ENCODE measurements at places on chromosomes 5 and 9.

GRCh38 chr5:32290922-32291321 is 21.8 kb downstream of the MTMR12 start:
- no peak for DNase-seq

DNA sequence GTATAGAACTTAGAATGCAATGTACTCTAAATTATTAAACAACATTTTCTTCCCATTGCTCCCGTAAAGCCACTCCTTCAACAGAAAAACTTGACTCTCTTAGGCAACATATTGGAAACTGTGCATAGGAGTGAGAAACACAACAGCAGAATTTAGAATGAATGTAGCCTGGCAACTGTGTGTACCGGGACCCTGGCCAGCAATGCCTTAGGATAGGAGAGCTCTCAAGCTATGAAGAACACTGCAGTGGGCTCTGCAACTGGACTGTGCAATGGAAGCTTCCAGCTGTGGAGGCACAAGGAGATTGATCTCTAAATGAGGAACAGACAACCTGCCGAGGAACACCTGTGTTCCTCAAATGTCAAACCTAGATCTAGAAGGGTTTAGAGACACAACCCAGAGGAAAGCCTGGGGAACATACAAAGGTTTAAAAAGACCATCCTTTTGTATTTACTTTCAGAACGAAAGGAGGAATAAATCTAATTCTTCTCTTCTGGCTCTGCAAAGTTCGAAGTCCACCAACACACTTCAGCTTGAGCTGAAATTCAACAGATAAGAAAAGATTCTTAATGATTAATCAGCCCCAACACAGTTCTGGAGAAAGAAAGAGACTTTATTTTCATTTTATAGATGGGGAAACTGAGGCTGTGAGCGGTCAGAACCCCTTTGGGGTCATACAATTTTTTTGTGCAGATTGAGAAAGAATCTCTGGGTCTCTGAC is 51.5 kb upstream of the ARL15 start:
- no peak for DNase-seq

GRCh38 chr9:101893661-101894646 is 155.5 kb upstream of the GRIN3A start:
- DNase-seq, result no peak

DNA sequence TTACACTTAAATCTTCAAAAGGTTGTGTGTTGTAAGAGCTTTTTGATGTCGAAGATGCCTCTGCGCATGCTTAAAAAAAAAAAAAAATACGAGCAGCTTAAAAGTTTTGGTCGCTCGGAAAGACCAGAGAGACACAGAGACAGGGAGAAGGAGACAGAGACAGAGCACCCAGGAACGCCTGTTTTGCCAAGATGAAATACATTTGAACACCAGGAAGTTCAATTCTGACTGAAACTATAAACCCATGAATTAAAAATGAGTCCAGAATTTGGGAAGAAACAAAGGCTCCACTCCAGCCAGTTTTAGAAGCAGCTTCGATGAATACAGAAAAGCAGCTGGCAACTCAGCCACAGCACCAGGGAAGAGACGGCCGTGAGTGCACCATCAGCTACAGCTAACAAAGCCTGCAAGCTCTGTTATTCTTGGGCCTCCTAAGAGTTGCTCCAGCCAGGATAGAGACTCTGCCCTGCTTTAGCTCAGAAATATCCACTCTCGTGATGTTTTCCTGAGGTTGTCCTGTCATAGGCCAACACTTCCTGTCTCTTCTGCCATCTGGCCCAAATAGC is 2.5 kb upstream of the ZNF474 start:
- DNase-seq, result no peak

GRCh38 chr5:88808153-88808552 is 74.8 kb downstream of the MEF2C start:
- DNase-seq, result no peak

- no peak for DNase-seq
Observed at GRCh38 chr5:33238826-33239695, 201.7 kb upstream of the TARS1 start.

GRCh38 chr9:128554155-128554862 is 1.9 kb downstream of the SPTAN1 start:
- DNase-seq, result no peak

DNA sequence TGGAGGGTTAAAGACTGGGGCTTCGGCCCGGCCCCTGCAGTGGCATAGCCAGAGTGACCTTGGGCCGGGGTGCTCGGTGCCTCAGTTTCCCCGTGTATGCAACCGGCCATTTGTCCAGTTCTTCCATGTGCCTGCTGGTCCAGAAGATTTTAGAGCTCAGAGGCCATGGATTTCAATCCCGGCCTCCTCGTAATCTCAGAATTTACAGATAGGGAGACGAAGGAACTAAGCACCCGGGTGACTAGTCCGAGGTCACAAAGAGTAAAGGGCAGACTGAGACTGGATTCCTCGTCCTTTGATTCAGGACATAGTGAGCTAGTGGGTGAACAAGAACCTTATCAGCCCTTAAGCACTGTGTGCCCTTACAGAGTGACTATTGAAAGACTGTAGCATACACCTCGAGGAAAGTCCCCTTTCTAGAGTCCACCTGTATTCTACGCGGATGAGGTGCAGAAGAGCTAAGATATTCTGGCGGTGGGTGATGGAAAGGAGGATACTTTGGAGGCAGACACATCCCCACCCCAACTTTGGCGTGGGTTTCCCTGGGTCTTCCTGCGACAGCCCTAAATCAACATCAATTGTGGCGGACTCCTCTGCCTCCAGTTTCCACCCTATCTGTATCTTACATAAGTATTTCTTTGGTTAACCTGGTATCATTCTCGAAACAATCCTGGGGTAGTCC is 597 bp downstream of the SLC31A1 start:
- DNase-seq, result no peak

GRCh38 chr9:110028271-110028670 is 179.7 kb downstream of the C9orf152 start:
- no peak for DNase-seq

DNA sequence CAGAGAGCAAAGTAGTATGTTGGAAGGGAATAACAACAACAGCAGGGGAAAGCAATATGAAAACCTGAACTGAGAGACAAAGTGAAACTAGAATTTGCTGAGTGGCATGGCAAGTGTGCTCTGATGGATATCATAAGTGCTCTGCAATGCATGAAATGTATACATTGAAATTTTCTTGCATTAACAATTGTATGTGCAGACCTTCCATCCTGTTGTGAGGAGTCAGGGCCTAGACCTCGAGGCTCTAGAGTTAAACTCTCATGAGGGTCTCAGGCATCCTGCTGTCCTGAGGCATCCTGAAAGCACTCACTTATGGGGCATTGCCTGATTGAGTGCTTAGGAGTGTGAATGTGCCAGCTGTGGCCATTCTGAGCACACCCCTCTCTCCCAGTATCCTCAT is 1.1 kb downstream of the ECM2 start:
- DNase-seq, result no peak

DNA sequence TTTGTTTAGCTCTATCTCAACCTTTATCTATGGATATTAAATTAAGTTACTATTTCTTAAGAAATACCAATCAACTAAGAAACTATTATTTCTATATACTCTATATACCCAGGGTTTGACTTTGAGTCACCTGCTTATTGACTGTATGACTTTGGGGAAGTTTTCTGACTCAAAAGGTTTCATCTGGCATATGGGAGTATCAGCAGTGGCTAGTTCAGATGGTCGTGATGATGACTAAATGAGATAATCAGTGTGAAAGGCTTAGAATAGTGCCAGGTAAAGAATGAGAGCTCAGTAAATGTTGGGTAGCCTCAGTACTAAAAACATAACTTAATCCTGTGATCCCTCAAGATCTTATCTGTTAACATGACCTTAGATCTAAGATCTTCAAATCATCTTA is 179.7 kb upstream of the ISL1 start:
- no peak for DNase-seq

GRCh38 chr5:18397371-18397770 is 763.1 kb downstream of the TAF11L14 start:
- no peak for DNase-seq

DNA sequence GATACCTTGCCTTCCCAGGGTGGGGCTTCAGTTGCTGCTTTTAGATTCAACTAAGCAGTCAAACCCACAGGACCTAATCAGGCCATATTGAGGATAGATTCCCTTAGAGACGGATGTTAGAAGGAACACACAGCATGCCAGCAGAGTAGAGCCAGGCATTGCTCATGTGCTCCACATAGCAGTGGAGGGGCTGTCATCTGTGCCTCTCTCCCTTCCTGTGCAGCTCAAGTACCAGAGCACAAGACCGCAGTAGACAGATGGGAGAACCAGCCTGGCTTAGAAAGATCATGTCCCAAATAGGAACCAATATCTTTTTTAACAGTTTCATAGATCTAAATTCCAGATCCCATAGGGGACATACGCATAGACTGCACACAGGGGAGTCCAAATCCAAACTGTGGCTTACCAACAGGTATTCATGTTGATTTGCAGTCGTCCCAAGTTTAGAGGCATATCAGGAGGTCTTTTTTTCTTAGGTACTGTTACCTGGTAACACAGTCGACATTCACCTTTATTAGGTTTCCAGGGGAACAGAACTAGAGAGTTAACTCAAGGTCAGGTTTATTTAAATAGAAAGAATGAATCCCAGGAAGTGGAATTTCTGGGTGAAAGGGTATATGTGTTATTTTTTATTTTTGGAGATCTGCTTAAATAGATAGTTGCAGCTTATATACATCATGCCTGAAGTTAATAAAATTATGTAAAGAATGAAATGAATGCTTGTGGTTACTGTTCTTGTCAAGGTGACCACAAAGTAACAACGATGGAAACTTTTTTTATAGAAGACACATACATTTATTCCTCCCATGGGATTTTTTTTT is 43.5 kb upstream of the PCAT7 start:
- DNase-seq, result no peak

- DNase-seq, result no peak
Observed at GRCh38 chr9:69357821-69358220, 32.8 kb downstream of the ENTREP1 start.

GRCh38 chr9:125559194-125559593 is 147.8 kb downstream of the MAPKAP1 start:
- no peak for DNase-seq

- DNase-seq, result no peak
Observed at GRCh38 chr5:176902911-176903664, 3.9 kb upstream of the HK3 start.

DNA sequence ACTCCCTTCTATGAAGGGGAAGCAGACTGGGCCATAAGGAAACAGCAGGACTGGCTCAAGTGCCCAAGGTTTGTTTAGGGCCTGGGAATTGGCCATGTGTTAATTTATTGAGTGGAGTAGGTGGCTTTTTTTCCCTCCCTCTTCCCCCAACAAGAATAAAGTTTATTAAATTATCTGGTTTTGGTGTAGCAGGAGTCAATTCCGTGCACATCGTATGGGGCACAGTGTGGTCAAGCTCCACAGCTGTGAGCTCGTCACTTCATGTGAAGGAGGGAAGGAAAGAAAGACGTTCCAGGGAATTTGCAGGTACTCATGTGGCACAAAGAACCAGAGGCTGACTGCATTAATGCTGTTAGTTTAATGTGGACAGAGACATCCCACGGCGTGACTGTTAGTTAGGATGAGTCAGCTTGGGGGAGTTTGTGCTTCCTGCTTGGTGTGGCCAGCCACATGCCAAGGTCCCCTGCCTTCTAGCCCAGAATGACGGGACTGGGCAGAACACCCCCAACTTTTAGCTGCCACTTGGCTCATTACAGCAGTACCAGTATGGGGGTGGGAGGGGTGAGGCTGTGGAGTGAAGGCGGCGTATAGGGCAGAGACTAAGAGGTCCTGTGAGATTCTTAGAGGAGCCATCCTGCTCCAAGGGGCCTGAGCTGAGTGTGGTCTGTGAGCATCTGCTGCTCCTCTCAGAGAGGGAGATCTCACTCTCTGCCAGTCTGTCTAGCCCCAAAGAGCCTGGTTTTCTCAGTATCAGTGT is 33.2 kb downstream of the CSF1R start:
- no peak for DNase-seq

DNA sequence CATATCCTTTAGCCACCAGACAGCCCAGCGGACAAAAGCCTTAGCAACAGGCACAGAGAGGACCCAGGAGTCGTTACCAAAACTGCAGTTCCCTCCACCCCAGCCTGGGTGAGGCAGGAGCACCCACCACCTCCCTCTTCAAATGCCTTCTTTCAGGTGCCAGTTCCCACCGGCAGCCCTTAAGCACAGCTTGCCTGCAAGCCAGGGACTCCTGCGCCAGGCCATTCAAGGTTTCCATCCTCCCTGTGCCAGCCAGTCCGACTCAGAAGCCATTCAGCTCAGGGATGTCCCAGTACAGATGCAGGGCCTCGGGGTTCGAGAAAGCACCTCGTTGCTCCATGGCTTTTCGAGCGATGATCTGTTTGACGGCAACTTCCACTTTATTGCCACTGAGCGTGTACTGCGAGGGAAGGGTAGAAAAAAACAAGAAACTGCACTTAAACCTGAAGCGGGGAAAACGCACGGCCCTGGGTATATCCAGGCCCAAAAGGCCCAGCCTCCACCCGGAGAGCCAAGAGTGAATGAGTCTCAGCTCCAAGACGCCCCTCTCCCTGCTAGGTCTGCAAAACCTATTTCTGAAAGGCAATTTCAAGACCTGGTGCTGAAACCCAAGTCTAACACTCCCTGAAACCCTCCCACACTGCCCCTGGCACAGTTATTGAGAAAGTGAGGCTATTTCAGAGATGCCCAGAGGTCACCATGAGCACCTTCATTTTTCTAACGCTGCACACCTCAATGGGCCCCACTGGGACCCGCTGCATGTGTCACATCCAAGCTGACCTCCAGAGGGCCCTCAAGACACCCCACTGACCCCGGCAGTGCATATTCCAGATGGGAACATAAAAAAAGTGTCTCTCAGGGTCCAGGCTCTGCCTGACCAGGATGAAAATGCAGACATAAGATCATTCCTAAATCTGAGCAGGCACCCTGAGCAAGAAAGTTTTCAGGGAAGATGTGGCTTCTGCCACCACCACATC is 36.8 kb upstream of the ZNF354A start:
- no peak for DNase-seq

DNA sequence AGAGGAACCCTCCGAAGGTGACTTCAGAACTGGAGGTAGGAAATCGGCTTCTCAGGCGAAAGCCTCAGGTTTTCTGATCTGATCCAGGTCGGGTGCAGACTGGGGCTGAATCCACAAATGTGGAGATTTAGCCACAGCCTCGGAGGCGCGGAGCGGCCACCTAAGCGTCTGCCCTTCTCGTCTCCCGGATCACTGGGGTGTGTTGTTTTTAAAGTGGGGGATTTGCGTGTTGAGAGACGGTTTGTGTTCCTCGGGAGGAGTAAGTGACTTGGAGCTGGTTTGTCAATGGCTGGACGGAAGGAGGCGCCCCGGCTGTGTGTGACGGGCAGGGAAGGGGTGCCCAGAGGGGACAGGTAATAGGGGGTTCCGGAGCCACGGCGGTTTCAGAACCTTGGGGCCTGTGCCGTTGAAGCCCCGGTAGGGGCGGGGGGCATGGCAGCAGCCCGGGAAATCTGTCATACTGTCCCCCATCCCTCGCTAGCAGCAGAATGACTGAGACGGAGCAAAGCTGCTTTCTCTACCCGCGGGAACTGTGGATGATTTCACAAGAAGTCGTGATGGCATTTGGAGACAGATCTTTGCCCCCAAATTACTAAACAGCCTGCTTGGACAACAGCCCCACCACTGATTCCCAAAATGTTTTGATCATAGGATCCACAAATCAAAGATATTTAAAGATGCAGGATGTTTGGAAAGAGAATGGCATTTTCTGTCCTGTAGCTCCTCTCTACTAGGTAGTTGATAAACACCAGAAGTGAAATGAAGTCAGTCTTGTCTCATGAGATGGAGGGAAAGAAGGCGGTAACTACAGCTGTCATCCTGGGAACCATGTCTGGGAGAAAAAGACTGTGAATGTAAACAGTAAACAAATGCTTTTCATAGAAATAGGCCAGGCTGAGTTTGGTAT is 216.5 kb downstream of the PDZD2 start:
- DNase-seq, result no peak
